Left ventricle myocardium inferior (tissue), 1 donor: ENCODE measurements at places on chromosomes 5 and 9. TPM values are rescaled to one million over a fixed set of nuclear protein-coding genes. Genes with fewer than 3 reads are reported as not detected.

DNA sequence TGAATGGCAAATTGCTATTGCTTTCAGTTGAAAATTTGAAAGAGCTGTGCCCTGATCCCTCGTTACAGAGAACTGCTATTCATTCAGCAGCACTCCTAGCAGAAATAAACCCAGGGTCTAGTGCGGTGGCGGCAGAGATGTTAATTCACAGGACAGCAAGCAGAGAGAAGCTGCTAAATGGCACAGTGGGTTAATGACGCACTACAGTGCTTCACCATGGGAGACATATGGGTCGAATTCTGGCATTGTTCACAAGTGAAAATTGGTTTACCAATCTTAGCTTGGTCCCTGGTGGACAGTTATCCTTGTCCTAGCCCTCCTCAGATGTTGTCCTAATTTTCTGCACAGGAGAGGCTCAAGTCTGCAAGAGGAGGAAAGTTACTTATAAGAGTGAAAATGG, 807.4 kb downstream of the TLE1 start:
- no peak overlapping the region for H3K27ac ChIP-seq
- DNase-seq = no peak
- H3K4me3 ChIP-seq = no peak overlapping the region
- H3K4me1 ChIP-seq = no peaks in the 10 kb centered on the region

- H3K36me3 ChIP-seq = no peaks in the 10 kb centered on the region
- H3K27ac ChIP-seq = peak overlapping the region; percentile 57
- DNase-seq = no peak
- peaks cover 41% of the 10 kb centered on the region for H3K4me1 ChIP-seq
Measured at GRCh38 chr5:73861313-73861988, 235.5 kb downstream of the ARHGEF28 start.

The SLC6A7 gene
- not detected for total RNA-seq

DNA sequence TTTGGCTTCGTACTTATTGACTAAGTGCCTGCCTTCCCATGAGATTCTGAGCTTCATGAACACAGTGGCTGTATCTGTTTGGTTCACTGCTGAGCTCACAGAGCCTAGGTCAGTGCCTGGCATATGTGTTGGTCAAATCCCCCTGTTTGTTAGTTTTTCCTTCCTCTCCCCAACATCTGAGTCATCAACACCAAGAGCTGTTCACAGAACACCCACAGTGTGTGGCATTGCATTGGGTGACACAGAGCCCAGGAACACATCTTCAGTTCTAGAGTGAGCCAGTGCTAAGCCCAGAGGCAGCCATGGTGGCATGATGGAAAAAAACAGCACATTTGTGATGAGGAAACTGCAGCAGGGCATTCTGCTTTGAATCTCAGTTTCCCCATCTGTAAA, 294.6 kb downstream of the SEC61B start:
- H3K27me3 ChIP-seq = no peaks in the 10 kb centered on the region
- H3K4me1 ChIP-seq = no peaks in the 10 kb centered on the region

- no peak overlapping the region for H3K27ac ChIP-seq
- H3K27me3 ChIP-seq = no peaks in the 10 kb centered on the region
- H3K4me1 ChIP-seq = peaks cover 26% of the 10 kb centered on the region
- no peak for DNase-seq
- no peak overlapping the region for H3K4me3 ChIP-seq
Measured at GRCh38 chr5:170293273-170293672, 4.3 kb downstream of the LCP2 start.

The ABO gene
- 2.3 TPM for total RNA-seq

DNA sequence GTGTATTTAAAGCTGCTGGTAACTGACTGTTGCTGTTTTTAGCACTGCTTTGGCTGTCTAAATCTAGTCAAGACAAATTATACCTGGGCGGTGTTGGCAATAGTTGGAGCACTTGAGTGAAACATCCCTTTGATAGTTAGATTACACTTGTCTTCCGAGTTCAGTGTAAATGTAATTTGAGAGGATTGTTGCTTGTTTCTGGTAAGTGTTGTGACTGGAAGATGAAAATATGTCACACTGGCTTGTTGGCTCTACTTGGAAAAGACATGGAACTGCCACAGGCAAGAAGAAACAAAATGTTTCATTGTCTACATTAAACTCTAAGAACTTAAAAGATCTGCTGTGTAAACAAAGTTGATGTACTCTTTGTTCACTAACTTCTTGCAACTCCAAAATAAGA, 49.2 kb upstream of the PTPRD start:
- no peaks in the 10 kb centered on the region for H3K36me3 ChIP-seq
- no peak overlapping the region for H3K27ac ChIP-seq
- H3K4me1 ChIP-seq = no peaks in the 10 kb centered on the region
- no peak for DNase-seq
- H3K27me3 ChIP-seq = no peaks in the 10 kb centered on the region

DNA sequence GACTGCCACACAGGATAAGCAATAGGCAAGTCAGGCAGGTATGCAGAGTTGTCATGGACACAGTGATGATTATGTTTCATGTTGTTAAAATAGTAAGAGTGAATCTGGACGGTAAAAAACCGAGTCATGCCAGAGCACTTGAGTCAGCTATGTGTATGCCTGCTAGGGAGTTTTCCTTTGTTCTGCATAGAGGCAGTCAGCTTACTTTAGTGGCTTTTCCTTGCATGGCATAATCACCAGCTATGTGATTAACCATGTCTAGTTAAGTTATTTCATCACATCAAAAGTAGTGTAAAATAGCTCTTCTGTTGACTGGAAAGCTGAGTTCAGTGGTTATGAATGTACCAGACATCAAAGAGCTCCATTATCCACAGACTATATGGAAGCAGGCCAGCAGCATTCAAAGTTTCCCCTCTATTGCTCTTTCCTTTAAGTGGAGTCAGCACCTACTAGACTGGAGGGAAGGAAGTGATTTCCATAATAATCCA, 989.8 kb downstream of the TLE1 start:
- DNase-seq = no peak
- H3K36me3 ChIP-seq = no peaks in the 10 kb centered on the region
- peaks cover 3% of the 10 kb centered on the region for H3K4me1 ChIP-seq
- no peak overlapping the region for H3K4me3 ChIP-seq
- no peaks in the 10 kb centered on the region for H3K27me3 ChIP-seq
- H3K27ac ChIP-seq = no peak overlapping the region

GRCh38 chr5:127411381-127411780, 106.1 kb upstream of the PRRC1 start:
- H3K27me3 ChIP-seq = no peaks in the 10 kb centered on the region
- no peaks in the 10 kb centered on the region for H3K36me3 ChIP-seq
- peaks cover 6% of the 10 kb centered on the region for H3K4me1 ChIP-seq
- no peak overlapping the region for H3K27ac ChIP-seq
- H3K4me3 ChIP-seq = no peak overlapping the region
- no peak for DNase-seq

DNA sequence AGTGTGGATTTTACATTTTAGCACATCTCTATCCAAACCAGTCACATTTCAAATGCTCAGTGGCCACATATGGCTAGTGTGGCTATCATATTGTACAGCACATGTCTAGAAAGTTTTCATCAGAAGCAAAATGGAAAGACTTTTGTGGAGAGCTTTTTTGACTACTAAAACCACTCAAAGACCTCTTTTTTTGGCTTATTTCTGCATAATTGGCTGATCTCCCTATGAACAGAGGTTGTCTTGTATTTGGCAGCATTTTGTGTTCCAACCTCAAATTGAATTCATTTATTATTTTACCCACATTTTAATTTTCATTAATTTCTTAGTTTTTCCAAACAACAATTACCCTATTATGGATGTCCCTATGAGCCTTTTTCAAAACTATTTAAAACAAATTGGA, 395.7 kb downstream of the TLE1 start:
- no peak for DNase-seq
- no peaks in the 10 kb centered on the region for H3K4me1 ChIP-seq
- H3K27me3 ChIP-seq = no peaks in the 10 kb centered on the region
- H3K36me3 ChIP-seq = no peaks in the 10 kb centered on the region
- no peak overlapping the region for H3K27ac ChIP-seq

DNA sequence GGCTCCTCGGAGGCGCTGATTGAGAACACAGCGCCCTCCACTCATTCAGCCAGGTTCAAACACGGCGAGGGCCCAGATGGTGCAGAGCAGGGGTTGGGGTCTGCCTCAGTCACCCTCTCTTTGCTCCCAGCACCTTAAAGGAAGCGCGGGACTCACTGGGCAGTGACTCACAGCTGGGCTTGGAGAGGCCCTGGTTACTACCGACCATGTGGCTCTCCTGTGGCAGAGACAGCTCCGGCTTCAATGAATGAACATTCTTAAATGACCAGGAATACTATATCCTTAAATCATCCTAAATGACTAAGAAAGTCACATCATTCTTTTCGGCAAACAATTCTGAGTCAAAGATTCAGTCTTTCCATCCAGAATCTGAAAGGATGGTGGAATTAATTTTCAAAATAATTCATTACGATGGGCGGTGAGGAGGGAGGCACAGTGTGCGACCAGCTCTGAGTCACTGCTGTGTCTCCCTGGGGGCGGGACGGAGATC, 1.6 kb upstream of the INPP5E start:
- H3K27ac ChIP-seq = peak overlapping the region; percentile 91
- H3K36me3 ChIP-seq = peaks cover 56% of the 10 kb centered on the region
- peaks cover 44% of the 10 kb centered on the region for H3K4me1 ChIP-seq
- no peak for DNase-seq
- no peaks in the 10 kb centered on the region for H3K27me3 ChIP-seq

- no peak overlapping the region for H3K4me3 ChIP-seq
- no peak for DNase-seq
- no peaks in the 10 kb centered on the region for H3K27me3 ChIP-seq
Measured at GRCh38 chr9:73050065-73050816, 97.4 kb upstream of the ALDH1A1 start.

The SLC6A3 gene
- not detected for total RNA-seq

The PSD2 gene
- not detected for total RNA-seq

The OSTF1 gene
- total RNA-seq = 18.9 TPM

GRCh38 chr5:157509093-157509492, 49.1 kb downstream of the NIPAL4 start:
- peaks cover 58% of the 10 kb centered on the region for H3K4me1 ChIP-seq
- H3K27ac ChIP-seq = no peak overlapping the region
- DNase-seq = no peak
- H3K27me3 ChIP-seq = no peaks in the 10 kb centered on the region
- H3K4me3 ChIP-seq = no peak overlapping the region

- H3K27ac ChIP-seq = no peak overlapping the region
- H3K4me3 ChIP-seq = no peak overlapping the region
- peaks cover 46% of the 10 kb centered on the region for H3K4me1 ChIP-seq
- no peak for DNase-seq
- H3K36me3 ChIP-seq = no peaks in the 10 kb centered on the region
Measured at GRCh38 chr9:89928106-89928505, 323.3 kb downstream of the GADD45G start.

DNA sequence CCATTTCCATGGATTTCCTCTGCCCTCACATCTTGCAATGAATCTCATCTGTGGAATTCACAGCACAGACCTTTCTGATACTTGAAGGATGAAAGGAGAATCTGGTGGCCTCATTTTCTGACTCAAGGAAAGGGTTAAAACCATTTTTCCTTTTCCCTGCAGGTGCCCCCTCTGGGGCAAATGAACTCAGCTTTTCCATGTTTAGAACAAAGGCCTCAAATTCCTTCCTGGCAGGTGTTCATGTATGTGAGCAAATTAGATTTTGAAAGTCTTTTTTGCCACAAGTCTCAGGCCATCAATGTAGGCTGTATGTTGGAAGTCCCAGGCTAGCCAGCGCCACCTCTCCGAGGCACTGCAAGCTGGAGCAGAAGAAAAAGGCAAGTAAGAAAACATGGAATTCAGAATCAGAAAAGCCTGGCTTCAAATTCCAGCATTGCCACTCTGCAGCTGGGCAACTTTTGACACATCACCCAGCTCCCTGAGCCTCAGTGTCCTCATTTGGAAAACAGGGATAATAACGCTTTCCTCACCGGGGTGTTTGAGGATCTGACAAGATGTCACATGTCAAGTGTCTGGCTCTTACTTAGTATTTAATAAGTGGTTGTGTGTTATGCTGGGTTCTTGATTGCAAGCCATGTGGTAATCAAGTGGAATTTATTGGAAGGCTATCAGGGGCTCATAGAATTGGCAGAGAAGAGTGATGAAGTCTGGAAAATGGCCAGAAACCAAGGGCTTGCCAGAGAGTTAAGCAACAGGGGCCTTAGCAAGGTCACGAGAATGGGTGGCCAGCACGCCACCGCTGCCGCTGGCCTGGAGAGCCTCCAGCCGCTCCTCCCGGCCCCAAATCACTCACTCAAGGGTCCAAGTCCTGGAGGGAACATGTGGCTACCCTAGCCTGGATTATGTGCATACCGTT, 48.4 kb upstream of the SMIM23 start:
- H3K27ac ChIP-seq = peak overlapping the region; percentile 85
- no peaks in the 10 kb centered on the region for H3K27me3 ChIP-seq
- no peaks in the 10 kb centered on the region for H3K36me3 ChIP-seq
- H3K4me3 ChIP-seq = peak overlapping the region; percentile 56
- DNase-seq = peak; percentile 71

DNA sequence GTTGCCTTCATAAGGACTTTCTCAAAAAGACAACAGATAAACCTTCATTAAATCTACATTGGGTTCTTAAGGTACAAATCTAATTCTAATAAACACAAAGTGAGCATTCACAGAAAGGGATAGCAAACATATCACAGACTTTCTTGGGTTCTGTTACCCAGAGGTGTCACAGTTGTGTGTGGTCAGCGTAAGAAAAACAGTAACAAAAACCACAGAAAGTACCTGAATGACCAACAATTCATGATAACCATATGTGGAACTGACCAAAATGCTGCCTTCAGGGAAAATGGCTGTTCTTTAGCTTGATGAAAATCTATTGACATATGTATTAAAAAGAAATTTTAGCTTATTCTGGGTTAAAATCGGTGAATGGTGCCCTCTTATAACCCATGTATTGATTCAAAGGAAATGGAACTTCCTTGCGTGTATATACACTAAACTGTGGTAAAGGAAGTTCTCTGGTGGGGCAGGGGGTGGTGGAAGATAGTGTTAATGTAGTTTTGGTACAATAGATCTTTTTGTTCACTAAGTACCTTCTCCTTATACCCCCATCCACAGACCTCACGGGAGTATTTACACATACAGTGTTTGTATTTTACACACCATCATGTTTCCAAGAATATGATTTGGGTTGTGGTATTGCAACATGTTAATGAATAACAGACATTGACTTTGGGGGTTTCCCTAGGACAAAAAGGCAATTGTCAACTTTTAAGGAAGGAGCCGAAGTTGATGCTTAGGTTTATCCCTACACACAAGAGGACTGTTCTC, 152.5 kb downstream of the APBA1 start:
- no peak for DNase-seq
- H3K27ac ChIP-seq = no peak overlapping the region
- no peaks in the 10 kb centered on the region for H3K4me1 ChIP-seq
- no peaks in the 10 kb centered on the region for H3K27me3 ChIP-seq

- peaks cover 6% of the 10 kb centered on the region for H3K36me3 ChIP-seq
- H3K27ac ChIP-seq = peak overlapping the region; percentile 68
- peak; percentile 16 for DNase-seq
- H3K27me3 ChIP-seq = no peaks in the 10 kb centered on the region
Measured at GRCh38 chr9:27192291-27192960, 83.4 kb downstream of the TEK start.

DNA sequence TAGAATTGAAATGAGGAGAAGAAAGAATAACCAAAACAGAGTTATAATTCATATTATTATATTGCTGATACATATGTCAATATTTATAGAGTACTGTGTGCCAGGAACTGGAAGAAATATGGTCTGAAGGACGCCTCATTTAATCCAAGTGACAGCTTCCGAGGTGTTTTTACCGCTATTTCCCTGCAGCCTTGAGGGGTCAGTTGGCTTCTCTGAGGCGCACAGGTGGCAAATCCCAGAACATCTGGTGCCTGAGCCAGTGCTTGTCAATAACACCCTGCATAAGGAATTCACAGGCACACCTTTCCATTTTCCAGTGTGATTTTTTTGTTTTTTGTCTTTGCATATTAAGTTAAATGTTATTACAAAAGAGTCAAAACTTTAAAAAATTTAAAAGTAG, 43.3 kb upstream of the CTSL start:
- no peaks in the 10 kb centered on the region for H3K36me3 ChIP-seq
- no peak for DNase-seq
- H3K4me3 ChIP-seq = no peak overlapping the region

The PFN3 gene
- total RNA-seq = not detected

The PCDHGA6 gene
- 5.6 TPM for total RNA-seq

The TNFSF15 gene
- 0.11 TPM for total RNA-seq
